ENCODE measurements at places on chromosomes 3 and 15.

DNA sequence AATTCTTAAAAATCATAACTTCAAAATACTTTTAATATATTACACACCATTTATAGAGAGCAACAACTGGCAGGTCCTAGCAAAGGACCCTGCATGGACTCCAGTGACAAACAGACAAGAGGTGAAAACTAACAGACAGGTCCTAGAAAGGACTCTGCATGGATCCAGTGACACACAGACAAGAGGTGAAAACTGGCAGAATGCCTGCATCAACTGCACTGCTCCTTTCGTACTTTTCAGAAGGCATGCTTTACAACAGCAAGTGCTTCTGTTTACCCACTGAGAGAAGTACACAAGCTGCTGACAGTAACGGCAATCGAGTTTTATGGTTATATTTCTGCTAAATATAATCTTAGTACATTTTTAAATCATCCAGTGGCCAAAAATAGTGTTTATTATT, 24.3 kb upstream of the GP5 start:
- DNase-seq, result no peak

- no peak for DNase-seq
Observed at GRCh38 chr3:194814878-194815357, 129.2 kb downstream of the FAM43A start.

DNA sequence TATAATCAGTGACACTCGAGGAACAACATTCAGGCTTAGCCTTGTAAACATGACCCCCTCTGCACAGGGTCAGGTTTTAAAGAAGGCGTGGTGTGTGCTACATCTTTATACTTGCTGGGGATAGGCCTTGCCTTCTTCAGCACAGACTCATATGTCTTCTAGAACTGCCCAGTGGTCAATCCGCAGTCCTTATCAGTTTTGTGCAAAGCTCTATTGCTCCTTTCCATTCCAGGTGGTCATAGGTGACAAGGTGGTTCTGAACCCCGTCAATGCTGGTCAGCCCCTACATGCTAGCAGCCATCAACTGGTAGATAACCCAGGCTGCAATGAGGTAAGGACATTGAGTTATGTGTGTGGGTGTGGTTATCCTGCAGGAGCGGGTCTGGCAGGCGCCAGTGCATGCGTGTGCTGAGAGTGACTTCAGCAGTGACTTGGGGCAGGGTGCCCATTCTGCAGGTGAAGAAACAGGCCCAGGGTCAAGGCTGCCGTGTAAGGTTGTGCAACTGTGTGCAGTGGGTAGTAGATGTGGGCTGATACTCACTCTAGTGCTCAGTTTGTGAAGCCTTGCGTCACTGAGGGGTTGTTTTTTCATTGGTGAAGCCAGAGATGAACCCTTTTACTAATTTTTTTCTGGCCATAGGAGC, 150.9 kb downstream of the ITPR1 start:
- no peak for DNase-seq

GRCh38 chr15:80234883-80235282, 17.1 kb downstream of the CTXND1 start:
- DNase-seq, result no peak

- DNase-seq, result no peak
Observed at GRCh38 chr3:189839576-189839975, 208.4 kb downstream of the TP63 start.

DNA sequence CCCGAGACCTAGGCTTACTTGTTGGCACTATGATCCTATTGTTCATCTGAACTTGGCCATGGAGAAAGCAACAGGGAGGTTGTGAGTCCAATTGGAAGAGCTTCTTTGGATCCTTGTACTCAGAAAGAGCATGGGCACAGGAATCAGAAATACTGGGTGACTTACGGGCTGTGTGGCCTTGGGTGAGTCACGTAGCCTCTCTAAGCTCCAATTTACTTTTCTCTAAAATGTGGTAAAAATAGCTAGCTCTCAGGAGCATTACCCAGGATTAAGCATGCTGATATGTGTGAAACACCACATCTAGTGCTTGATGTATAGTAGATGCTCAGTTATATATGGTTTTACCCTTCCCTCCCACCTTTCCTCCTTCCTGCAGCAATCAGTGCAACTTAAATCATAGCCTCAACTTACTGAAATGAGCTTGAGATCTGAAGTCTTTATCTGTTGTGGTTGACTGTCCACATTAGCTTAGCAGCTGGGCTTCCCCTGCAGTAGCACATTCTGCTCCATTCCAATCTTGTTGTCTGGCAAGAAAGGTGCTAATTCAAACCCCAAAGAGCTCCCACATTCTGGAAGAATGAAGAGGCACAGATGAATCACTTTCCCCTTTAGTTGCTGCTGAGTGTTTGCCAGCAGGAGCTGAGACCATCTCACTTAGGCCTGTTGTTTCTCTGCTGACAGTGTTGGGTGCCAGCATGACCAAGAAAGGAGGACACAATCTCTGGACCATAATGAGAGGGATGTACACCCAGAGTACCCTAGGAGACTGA, 299.1 kb upstream of the TRIM42 start:
- no peak for DNase-seq

DNA sequence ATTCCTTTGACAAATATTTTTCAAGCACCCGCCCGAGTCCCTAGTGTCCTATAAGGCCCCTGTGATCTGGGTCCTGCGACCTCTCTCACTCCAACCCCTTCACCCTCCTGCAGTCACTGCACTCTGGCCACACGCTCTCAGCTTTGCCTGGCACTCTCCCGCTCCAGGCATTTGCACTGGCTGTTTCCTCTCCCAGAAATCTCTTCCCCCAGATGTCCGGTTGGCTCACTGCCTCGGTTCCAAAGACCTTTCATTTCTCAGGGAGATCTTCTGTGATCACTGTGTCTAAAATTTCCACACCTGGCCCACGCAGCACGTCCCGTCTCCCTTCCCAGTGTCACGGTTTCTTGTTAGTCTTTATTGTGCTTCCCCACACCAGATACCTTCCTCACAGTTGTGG, 97.4 kb downstream of the WNT7A start:
- no peak for DNase-seq

DNA sequence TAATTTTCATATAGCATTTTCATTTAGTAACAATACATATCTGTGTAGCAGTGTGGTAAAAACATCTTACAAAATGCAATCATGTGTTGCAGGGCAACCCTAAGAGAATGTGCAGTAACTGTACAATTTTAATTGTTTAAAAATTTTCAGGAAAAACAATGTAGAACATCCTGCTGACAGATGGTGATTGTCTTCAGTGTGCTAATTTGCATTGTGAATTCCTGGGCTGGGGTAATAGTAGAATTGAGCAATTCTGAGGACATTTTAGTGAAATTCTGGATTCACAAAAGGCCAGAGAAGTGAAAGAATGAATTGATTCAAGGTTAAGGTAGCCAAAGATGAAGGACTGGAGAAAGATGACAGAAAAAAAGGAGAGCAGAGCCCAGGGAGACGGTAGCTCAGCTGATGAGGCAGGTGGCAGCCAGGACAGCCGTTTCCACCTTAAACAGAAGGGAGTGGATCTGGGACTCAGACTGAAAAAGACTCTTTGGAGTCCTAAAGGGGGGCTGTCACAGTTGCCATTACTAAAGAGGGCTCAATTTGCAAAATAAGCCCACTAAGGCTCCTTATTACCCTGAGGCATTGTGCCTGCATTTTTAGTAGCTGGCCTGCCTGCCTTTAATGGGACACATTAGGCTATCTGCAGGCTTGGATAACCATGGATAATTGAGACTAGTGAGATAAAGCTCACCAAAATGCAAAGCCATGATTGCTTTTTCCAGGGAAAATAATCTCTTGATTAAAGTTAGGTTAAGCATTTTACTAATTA, 8.6 kb downstream of the MAP3K13 start:
- DNase-seq, result no peak

- no peak for DNase-seq
Observed at GRCh38 chr15:87492321-87492720, 764.2 kb downstream of the NTRK3 start.
